ENCODE measurements at places on chromosomes 12 and 14. TPM values are rescaled to one million over a fixed set of nuclear protein-coding genes. Genes with fewer than 3 reads are reported as not detected.

GRCh38 chr12:54549774-54550451 is 512 bp downstream of the PDE1B start:
- no peak for DNase-seq

DNA sequence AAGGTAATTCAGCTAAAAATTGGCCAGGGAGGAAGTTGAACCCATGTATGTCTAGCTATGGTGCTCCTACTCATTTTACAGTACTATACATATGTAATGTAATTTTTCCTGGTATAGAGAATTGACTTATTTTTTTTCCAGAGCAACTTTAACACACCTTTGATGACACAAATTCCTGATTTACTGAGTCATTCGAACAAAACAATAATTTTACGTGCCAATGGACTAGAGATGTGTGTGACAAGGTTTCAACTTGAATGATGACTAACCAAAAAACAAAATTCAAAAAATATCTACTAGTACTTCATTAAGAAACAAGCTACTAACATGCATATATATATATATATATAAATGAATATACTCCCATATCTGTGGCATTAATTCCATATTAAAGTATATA is 180.5 kb downstream of the KITLG start:
- DNase-seq: no peak

DNA sequence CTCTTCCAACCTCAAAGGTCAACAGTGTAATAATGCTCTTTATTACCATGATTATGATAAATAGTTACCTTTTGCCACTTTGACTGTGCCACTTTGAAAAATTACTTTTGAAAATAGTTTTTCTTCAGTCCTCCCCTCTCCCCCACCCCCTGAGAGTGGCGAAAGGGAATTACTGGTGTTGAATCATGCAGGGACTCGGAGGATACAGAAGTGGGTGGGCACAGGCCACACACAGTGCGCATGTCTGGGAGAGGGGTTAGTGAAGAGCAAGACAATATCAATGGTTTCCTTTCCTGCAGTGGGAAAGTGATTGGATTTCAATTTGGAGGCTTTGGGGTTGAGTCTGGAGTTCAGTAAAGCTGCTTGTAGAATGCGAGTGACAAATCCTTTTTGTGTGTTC is 170.9 kb downstream of the PTCSC3 start:
- DNase-seq: no peak

DNA sequence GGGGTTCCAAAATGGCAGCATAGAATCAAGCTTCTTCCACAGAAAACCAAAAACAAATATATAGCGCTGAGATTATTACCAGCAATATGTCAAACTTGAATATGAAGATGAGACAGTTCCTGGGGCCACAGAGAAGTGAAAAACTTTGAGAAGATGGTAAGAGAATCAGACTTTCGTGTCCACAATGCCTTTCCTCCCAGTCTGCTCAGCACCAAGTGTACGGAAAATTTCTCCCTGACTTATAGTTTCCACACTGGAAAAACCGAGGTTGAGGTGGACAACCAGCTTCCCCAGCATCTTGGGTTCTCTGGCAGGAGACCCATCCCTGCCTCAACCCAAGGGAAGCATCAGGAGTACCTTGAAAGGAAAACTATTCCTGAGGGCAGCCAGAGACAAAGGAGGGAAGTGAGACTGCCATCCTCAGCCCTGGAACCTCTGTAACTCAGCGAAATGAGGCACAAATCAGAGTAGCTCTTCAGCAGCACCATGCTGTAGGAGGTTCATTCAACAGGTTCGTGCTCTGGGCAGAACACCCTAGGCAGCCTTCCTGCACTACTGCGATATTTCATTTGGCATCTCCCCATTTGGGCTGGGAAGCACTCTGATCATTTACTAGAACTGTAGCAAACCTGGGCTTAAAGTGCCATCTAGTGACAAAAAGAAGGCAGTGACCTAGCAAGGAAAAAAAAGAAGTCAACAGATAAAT is 52.4 kb upstream of the CAPRIN2 start:
- peak; percentile 53 for DNase-seq

GRCh38 chr12:13148485-13148847 is 45.0 kb upstream of the GSG1 start:
- no peak for DNase-seq

DNA sequence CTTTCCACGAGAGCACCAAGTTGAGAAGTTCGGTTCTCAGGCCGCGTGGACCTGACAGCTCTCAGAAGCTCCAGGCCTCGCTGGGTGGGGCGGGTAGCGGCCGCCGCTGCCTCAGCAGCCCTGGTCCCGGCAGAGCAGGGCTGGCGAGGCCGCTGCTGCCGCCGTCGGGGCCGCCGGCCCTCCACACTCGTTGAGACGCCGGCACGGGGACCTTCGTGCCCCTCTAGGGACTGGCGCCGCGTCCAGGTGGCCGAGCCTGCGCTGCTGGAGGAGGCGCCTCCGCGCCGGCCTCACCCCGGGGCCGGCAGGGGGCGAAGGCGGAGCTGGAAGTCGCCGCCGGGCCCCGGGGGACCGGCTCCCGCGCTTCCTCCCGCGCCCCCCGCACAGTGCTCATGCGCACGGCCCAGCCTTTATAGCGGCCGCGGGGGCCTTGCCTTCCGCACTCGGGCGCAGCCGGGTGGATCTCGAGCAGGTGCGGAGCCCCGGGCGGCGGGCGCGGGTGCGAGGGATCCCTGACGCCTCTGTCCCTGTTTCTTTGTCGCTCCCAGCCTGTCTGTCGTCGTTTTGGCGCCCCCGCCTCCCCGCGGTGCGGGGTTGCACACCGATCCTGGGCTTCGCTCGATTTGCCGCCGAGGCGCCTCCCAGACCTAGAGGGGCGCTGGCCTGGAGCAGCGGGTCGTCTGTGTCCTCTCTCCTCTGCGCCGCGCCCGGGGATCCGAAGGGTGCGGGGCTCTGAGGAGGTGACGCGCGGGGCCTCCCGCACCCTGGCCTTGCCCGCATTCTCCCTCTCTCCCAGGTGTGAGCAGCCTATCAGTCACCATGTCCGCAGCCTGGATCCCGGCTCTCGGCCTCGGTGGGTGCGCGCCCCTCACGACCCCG is at the start of gene COCH:
TSS of gene COCH (plus strand) at position 440 of the 879 bp plus-strand sequence. CDS start at position 820, 380 bp downstream.
- no peak for DNase-seq

DNA sequence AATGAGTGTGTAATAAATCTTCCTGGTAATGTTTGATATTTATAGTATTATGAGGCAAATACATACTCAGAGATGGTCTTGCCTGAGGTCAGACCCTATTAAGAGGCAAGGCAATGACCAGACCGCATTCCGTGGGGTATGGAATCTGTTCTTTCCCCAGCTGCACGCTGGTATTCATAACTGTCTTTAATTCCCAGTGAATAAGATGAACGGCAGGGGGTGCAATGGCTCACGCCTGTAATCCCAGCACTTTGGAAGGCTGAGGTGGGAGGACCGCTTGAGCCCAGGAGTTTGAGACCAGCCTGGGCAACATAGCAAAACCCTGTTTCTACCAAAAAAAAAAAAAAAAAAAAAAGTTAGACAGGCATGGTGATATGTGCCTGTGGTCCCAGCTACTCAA is 44.6 kb downstream of the ERO1A start:
- no peak for DNase-seq

- no peak for DNase-seq
Observed at GRCh38 chr12:49811961-49812401, 16.2 kb downstream of the NCKAP5L start.

DNA sequence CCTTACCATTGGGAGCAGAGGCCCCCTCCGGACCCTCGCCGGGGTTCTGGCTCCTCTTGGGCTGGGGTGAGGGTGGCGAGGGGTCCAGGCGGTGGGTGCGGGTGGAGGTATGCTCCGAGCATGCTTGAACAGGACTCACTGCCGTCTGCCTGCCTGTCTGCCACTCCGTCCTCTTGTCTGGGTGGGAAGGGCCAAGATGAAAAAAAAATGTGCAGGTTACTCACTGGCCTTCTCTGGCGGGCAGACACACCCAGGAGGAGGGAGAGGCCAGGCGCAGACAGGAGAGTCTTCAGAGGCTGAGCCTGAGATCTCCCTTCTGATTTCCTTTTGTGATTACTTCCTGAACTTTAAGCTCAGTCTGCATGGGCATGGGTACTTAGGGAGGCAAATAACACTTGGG is 76.1 kb downstream of the STON2 start:
- DNase-seq: peak; percentile 73

GRCh38 chr12:103801709-103802585 is 39.1 kb downstream of the NT5DC3 start:
- no peak for DNase-seq

DNA sequence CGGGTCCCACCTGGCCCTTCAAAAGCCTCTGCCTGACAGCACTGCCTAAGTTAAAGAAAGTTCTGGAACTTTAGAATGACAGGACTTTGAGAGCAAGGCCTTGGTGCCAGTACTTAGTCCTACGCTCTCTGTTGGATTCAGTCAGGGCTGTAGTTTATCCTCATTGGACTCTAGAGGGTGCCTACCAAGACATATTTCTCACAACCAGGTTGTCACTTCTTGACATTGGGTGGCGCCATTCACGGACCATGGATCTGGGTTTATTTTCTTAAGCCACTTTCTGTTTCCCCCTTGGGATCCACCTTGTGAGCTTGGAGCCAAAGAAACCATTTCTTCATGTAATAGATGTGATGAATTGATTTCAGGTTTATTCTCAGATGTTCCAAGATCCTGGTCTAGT is 787.0 kb upstream of the TBX3 start:
- no peak for DNase-seq

DNA sequence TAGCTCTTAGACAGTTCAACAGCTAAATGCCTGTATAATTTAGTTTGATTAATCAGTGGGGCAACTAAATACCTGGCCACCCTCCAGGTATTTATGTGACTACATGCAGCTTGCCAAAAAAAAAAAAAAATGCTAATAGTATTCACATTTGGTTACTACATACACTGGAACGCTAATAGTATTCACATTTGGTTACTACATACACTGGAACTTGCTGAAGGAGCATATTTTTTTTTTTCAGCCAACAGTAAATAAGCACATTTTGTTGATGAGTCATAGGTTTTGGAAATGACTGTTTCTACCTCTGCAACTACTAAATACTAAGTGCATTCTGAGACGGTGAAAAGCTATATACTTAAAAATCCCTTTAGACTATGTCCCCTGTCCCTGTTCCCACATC is 1172.3 kb downstream of the LRFN5 start:
- DNase-seq: no peak

DNA sequence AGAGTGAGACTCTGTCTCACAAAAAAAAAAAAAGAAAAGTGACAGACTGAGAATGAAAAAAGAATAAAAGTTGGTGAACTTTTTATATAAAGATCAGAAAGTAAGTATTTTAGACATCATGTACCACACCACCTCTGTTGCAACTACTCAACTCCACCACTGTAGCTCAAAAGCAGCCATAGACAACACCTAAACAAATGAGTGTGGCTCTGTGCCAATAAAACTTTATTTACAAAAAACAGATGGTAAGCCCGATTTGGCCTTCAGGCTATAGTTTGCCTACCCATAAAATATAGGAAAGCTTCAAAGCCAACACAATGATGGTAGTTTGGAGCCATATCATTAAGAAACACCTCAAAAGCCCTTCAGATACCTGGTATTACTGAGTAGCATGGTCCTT is 154.5 kb upstream of the FOXN3 start:
- DNase-seq: no peak

DNA sequence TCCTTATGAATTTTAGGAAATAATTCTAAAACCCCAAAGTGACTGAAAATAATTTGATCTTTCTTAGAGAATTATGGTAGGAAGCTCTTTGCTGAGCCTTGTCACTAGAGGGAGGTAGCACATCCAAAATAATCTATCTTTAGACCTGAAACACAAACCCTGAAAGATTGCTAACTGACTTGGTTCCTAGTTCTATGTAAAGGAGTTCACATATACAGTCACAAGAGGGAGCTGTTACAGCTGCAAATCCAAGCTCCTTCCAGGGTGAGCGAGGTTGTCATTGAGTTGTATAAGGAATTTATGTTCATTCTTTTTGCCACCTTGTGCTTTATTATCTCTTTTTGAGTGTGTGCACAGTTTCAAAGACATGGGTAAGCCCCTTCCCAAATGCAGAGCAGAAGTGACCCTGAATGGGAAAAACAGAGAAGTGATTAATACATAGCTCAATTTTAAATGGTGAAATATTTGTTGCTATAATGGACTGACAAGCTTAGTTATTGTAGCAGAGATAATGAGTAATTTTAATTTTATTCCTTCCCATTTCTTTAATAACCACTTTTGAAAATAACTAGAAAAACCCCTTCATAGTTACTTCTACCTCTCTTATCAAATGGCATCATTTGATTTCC is 387.9 kb downstream of the DAD1 start:
- DNase-seq: no peak

DNA sequence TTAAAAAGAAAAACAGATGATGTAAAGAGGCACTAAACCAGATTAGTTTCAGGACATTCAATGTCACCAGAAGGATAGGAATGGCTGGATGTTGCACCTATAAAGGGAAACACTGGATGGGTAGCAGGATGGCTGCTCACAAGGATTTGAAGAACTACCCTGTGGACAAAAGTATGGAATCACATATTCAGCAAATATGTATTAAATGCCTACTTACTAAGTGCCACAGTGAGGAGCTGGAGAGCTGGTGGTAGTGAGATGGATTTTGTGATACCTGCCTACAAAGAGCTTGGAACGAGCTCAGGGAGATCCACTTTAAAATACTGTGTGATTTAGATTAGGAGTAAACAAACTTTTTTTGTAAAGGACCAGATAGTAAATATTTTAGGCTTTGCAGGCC is 316.2 kb downstream of the PAWR start:
- no peak for DNase-seq

DNA sequence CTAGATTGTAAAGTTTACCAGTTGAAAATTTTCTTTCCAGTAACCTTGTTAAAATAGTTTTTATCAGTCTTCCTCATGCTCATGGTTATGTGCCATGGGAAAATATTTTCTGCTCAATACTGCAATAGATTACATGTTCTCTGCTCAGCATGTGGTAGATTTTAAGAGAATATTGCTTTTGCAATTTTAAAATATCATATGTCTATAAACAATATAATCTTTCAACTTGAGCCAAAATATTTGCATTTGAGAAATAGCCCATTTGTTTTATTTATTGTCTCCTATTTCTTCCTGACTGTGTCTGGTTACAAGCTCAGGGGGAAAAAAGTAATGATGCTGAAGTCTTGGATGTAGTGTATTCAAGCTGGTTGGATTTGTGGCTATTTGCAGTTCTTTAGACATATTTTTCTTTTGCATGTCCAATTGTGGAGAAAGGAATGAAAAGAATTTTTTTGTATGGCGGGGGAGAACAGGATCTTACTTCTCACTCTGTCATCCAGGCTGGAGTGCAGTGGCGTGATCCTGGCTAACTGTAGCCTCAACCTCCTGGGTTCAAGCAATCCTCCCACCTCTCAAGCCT is 342.6 kb upstream of the NAV3 start:
- DNase-seq: no peak

- no peak for DNase-seq
Observed at GRCh38 chr14:31083781-31084180, 57.6 kb upstream of the STRN3 start.

Gene BDKRB2
- 17.1 TPM for total RNA-seq

Gene CIT
- total RNA-seq: 4.1 TPM

Gene PPP1R1A
- 1.1 TPM for total RNA-seq
